Astrocyte of the hippocampus (primary cell): ENCODE measurements at places on chromosomes 4 and X.
A peak's percentile ranks its signal among the peaks of the same experiment; 100 is the strongest.

DNA sequence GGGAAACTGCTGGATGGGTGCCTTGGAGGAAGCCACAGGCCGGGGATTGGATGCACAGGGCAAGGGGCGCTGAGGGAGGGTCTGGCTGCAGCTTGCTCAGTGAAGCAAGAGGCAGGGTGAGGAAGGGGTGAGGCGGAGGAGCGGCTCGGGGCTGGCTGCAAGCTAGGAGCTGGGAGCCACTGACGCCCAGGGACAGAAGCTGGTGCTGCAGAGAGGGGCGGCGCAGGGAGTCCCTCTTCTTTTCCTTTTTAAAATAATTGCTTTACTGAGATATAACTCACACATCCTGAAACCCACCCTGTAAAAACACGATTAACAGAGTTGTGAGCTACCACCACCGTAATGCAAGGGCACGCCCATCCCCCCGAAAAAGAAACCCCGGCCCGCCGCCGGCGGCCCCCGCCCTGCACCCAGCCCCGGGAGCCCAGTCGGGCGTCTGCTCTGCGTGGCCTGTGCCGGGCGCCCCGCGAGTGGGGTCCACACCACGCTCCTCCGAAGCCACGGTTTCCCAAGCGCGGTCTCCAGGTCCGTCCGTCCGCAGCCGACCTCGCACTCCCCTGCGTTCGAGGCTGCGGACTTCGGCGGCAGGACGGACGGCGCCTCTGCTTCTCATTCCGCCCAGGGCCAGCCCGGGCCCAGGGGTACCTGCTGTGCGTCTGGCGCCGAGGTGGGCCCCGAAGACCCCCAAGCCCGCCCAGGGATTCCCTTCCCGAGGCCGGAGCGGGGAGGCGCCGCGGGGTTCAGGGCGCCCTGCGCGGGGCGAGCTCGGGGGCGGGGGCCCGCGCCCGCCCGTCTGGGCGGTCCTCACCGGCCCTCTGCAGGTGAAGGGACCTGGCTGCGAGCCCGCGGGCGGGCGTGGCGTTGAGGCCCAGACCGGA, 866 bp upstream of the UVSSA start:
- peak; percentile 76 for DNase-seq

DNA sequence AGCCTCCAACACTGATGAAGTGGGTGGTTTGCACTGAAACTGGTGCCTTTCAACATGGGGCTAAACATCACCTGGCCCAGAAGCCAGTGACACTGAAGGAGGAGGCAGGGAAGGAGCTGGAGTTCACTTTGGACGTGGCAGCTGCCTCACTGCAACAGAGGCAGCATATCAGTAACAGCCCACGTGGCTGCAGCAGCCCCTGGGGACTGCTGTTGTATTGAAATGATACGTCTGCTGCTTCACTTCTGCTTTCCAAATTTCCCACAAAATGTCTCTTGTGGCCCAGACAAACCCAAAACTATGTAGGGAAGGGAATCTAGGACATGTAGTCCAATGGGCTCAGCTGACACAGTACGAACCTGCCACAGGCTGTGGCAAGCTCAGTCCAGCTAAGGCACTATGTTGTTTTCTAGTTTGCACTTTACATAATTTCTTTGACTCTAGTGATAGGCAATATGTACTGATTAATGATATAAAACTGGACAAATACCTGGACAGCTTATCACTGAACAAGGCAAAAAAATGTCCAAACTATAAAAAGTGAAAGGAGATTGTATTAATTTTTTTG, 84.7 kb upstream of the RAPGEF2 start:
- DNase-seq: peak; percentile 6

DNA sequence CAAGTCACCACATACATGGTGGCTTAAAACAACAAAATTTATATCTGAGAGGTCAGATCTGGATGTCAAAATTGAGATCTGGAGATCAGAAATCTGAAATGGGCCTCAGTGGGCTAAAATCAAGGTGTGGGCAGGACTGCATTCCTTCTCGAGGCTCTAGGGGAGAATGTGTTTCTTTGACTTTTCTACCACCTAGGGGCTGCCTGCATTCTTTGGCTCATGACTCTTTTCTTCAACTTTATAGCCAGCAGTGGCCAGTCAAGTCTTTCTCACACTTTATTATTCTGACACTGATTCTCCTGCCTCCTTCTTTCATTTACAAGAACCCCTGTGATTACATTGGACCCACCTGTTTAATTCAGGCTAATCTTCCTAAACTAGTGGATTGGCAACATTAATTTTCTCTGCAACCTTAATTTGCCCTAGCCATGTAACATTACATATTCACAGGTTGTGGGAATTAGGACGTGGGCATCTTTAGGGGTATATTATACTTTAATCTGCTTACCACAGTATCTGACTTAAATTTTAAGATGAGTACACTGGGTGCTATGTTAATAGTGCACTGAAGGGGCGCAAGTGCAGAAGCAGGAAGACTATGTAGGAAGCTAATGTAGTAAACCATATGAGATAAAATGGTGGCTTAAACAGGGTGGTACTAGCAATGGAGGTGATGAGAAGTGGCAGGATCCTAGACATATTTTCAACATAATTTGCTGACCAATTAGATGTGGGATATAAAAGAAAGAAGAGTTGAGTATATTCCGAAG, 188.0 kb downstream of the SLC4A4 start:
- DNase-seq: peak; percentile 29

DNA sequence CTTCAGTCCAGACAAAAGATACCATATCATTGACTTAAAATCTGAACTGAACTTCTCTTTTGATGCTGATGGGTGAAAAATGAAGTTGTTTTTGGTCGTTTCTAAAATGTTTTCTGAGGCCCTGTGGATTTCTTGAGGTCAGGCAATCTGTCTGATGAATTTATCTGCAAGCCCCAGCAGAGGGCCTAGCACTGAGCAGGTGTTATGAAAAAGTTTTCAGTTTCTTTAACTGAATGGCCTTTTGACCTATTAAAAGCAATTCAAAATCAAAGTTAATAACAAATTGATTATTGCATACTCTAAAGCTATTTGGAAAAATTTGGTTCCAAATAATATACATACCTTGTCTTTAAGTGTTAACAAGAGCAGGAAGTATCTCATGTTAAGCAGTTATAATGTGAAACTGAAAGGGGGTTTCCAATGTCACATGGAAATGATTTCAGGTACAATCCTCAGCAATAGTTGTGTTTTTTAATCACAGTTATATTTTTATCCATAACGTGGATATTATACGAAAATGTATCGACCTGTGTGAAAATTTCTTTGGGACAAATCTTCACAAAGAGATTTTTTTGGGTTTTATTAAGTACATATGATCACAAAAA, 285.0 kb downstream of the SPANXN1 start:
- no peak for DNase-seq

- DNase-seq: no peak
Observed at GRCh38 chr4:2248044-2248780, 6.3 kb upstream of the HAUS3 start.

DNA sequence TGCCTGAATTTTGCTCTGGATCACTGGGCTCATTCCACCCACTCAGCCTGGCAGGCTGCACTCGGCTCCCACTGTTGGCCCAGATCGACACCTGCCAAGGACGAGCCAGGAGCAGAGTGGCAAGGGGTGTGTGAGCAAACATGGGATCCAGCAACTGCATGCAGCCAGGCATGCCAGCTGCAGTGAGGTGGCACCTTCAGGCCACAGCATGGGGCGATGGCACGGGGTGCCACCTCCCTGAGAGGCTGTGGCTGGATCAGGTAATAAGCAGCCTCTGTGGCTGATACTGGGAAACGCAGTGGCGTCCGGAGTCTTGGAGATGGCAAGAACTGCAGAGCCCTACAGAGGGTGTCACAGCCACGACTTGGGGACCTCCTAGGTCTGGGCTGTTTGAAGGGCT, 244.5 kb upstream of the FSTL5 start:
- DNase-seq: no peak

- no peak for DNase-seq
Observed at GRCh38 chr4:153661215-153661822, 22.8 kb upstream of the TLR2 start.

- no peak for DNase-seq
Observed at GRCh38 chr4:65014078-65014477, 604.8 kb upstream of the TECRL start.

DNA sequence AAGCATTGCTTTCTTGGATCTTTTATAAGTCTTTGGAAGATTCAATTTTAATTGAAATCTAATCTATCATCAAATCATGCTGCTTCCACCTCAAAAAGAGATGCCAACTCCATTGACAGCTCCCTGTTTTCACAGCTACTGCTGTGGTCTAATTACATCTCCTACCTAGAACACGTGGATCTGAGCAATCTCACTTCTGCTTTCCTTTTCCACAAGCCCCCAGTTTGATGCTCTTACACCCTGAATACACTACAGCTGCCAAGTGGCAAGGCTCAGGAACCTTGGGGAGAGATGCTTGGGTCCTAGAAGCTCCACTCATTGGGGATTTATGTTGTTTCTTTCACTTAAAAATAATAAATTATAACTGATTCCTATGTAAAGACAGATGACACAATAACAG, 172.0 kb downstream of the CFAP299 start:
- no peak for DNase-seq

- DNase-seq: no peak
Observed at GRCh38 chrX:1400742-1401471, 9.0 kb upstream of the SLC25A6 start.

DNA sequence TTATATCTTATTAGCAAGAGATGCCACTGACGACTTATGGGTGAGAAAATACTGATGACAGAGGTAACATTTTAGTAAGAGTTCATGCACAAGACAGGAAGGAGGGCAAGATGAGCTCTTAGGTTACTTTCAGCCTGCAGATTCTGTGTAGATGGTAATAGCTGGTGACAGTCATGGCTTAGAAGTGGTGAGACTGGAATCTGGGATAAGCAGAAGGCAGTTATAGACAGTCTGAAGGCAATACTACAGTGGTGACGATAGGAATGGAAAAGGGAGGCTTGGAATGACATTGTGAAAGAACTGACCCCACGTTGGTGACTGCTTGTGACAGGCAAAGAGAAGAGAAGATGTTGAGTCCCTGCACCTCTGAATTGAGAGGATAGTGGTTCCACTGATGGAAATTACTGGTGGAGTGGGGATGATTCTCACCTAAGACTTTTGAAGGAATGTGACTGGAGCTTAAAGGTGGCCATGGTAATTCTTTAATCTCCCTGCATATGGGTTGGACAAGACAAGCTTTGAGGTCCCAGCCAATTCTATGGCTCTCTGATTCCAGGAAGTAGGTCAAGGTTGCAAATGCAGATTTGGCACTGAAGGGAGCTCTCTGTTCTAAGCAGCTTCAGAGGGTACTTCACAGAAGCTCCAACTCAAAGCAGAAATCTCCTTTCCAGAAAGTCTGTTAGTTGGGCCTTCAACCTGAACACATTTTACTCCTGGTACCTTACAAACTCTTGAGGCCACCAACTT, 99.7 kb downstream of the RASL11B start:
- no peak for DNase-seq

DNA sequence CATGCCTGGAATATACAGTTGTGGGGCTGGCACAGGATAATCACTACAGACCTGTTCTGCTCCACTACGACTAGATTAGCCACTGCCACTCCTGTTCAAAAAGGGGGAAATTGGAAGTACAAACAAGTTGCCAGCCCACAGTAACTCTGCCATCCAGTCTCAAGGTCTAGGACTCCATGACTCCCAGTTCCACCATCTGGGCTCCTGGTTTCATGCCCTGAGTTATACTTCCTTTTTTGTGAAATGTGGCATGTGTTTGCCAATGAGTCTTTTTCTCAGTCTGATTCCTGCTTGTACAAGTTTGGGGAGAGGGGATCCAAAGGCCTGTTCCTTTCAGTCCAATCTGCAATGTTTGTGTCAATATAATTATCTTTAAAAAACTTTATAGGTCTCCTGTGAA, 1.0 kb upstream of the BLOC1S4 start:
- DNase-seq: no peak

- no peak for DNase-seq
Observed at GRCh38 chrX:23813808-23814207, 30.8 kb downstream of the SAT1 start.

GRCh38 chr4:101256222-101256621, 91.1 kb downstream of the PPP3CA start:
- DNase-seq: no peak

GRCh38 chr4:134465417-134465816, 263.8 kb upstream of the PABPC4L start:
- DNase-seq: no peak
